Right renal cortex interstitium (tissue), 3 donors: ENCODE measurements at places on chromosomes 2 and 18. TPM values are rescaled to one million over a fixed set of nuclear protein-coding genes. Genes with fewer than 3 reads are reported as not detected.

The B3GNT7 gene
- polyA plus RNA-seq: 2.5 TPM

DNA sequence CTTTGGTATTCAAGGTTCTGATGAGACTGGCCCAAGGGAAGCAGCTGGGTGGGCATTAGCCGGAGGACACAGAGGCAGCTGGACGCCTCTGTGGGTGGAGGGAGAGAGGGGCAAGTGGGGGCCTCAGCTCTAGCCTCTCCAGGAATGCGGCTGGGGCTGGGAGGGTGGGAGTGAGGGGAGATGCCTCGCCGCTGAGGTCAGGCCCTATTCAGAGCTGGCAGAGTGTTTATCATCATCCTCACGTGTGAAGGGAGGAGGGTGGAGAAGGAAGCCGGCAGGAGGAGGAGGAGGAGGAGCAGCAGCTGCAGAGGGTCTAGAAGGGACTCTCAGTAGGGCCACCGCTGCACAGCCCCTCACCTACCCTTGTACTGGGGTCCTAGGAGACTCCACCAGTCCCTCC, 43.1 kb downstream of the TNS1 start:
- DNase-seq: no peak

The DNMT3A gene
- 74.3 TPM for polyA plus RNA-seq

- no peak for DNase-seq
Observed at GRCh38 chr18:44917216-44918141, 236.8 kb downstream of the SETBP1 start.

The NAT8 gene
- polyA plus RNA-seq: 23.9 TPM

DNA sequence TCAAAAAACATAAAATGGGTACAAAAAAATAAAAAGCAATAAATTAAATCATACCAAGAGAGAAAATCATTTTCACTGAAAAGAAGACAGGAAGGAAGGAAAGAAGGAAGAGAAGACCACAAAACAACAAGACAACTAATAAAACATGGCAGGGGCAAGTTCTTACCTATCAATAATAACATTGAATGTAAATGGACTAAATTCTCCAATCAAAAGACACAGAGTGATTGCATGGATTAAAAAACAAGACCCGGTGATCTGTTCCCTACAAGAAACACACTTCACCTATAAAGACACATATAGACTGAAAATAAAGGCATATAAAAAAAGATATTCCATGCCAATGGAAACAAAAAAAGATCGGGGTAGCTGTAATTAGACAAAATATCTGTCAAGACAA, 82.6 kb upstream of the CERS6 start:
- no peak for DNase-seq
